ENCODE measurements at places on chromosomes 5 and 9.

DNA sequence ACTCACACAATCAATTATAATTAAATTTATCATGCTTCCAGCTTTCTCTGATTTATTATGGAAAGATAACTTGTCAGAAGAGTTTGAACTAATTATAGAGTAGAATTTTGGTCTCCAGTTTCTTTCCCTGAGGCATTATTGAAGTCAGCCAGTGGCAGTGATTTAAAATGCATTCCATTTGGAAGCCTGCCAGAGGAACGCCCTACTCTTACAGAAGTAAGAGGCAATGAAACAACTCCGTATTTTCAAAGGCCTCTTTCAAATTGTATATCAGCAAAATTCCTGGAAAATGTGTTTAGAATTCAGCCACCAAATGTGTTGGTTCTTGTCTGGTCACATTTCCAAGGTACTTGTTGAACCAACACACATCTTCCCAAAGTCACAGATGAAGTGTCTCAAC lies 640.9 kb downstream of the SEMA5A start:
- DNase-seq: no peak

GRCh38 chr5:152599096-152599495 lies 194.0 kb upstream of the NMUR2 start:
- DNase-seq: no peak

DNA sequence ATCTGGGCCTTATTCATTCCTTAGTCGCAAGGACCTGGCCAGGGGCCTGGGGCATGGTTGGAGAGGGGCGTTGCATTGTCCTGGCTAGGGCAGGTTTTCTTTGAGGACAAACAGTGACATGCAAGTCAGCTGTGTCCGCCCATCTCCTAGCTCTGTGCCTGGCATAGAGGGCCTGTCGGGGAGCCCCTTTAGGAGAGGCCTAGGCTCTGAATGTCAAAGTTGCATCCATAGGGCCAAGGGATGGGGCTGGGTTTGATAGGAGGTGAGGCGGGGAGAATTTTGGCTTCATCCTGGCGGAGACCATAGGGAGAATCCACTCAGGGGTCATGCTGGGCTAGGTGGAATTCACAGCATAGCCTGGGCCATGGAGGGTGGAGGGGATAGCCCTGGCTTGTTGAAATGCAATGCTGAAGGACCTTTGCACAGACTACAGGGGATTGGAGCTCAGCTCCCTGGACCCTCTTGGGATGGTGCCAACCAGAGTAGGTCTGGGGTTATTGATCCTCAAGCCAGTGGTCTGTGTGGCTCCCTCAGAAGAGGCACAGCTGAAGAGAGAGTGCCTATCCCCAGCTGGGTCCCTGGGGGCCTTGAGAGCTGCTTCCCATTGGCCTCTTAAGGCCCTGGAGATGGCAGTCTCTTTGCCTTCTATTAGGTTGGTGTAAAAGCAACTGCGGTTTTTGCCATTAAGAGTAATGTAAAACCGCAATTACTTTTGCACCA lies 104.0 kb downstream of the RGS3 start:
- DNase-seq: no peak

- no peak for DNase-seq
Observed at GRCh38 chr9:104915049-104915448, 12.9 kb downstream of the ABCA1 start.

DNA sequence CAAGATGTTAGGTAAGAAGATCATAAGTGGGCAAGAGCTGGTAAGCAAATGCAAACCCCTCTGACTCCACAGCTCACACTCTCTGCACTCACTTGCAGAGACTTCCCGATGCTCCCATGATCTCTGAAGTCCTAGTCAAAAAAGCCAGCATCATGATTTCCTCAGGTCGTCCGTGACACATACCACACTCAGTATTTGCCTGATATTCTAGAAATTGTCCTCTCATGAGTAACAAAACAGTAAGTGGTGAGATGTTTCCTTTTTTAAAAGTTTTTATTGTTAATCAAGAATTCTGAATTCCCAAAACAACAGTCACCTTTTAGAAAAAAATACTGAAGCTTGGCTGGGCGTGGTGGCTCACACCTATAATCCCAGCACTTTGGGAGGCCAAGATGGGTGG lies 194.6 kb downstream of the DENND1A start:
- no peak for DNase-seq

DNA sequence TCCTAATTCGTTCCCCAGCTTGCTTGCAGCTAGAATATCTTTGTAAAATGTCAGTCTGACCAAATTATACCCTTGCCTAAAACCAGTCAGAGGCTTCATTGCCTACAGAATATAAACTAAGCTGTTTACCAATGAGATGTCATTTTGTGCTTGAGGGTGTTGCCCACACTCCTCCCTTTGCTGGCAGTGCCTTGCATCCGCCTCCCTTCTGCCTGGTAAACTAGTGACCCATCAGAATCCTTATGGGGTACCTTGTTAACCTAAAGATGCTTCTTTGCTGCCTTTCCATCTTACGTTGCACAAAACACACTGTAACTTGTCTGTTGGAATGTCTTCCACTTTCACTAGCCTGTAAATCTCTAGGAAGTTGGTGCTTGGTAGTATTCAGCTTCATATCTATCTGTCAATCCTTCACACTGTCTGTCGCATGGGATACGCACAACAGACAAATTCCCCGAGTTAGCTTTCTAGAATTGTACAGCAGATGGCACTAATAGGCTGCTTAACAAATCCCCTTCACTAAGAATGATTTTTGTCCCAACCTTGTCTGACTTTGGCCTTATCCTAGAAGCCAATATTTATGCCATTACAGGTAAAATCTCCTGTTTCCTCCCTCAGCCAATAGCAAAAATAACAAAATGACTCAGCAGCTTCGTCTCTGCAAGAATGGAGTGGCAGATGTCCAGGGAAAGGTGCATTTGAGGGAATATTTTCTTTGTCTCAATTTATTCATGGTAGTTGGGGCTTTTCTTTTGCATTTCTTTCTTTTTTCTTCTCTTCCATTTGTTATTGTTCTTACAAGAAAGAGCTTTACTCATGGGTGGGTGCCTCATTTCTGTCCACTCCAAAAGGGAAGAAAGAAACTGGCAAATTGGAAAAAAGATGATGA lies 3.0 kb downstream of the NUDT2 start:
- DNase-seq: no peak

- DNase-seq: no peak
Observed at GRCh38 chr5:132674671-132675506, 1.1 kb downstream of the IL4 start.

- DNase-seq: no peak
Observed at GRCh38 chr5:170108266-170108785, 2.6 kb downstream of the FOXI1 start.

Data from heart right ventricle (tissue), 16 donors.